ENCODE measurements at places on chromosomes 4 and X.

DNA sequence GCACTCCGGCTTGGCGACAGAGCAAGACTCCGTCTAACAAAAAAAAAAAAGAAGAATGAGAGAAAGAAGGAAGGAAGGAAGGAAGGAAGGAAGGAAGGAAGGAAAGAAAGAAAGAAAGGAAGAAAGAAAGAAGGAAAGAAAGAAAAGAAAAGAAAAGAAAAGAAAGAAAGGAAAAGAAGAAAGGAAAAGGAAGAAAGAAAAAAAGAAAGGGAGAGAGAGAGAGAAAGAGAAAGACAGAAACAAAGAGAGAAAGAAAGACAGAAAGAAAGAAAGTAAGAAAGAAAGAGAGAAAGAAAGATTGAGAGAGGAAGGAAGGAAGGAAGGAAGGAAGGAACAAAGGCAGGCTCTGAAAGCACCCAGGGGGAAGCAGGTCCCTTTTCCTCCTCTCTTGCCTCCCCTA is 336.6 kb upstream of the GATB start:
- DNase-seq = no peak

DNA sequence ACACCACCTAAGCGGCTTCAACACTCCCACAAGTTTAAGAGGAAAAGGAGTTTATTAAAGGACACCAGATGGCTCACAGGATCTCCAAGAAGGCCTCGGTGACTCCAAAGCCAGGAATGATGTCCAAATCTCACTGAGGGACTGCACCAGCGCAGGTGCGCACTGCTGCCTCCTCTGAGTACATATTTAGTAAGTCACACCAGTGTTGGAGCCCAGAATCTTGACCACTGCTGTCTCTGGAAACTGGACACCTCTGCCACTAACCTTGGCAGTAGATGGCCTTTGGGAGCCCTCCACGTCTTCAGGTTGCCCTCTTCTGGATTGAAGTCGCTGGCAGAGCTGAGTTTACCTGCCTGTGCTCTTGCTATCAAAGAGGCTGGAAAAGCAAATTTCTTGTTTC is 10.1 kb upstream of the RS1 start:
- DNase-seq = no peak

GRCh38 chrX:40331762-40332161 is 234.0 kb upstream of the BCOR start:
- no peak for DNase-seq

DNA sequence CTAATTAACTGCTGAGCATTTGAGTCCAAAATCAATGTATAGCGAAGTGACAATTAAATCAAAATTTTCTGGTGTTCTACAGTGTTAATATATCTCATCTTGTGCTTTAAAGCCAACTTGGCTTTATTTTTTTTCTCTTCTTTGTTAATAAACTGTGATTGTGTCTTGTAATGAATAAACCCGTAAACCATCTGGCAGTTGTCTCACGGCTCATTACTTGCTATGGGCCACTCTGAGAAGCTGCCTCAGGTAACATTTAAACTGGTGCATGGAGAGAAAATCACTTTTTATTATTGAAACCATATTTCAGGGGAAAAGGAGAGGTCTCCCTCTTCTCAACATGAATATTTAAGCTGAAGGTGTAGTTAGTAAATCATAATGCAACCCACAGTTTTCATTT is 694.0 kb downstream of the KCTD8 start:
- DNase-seq = no peak

GRCh38 chrX:56763556-56764152 is 34.6 kb downstream of the NBDY start:
- DNase-seq = no peak

DNA sequence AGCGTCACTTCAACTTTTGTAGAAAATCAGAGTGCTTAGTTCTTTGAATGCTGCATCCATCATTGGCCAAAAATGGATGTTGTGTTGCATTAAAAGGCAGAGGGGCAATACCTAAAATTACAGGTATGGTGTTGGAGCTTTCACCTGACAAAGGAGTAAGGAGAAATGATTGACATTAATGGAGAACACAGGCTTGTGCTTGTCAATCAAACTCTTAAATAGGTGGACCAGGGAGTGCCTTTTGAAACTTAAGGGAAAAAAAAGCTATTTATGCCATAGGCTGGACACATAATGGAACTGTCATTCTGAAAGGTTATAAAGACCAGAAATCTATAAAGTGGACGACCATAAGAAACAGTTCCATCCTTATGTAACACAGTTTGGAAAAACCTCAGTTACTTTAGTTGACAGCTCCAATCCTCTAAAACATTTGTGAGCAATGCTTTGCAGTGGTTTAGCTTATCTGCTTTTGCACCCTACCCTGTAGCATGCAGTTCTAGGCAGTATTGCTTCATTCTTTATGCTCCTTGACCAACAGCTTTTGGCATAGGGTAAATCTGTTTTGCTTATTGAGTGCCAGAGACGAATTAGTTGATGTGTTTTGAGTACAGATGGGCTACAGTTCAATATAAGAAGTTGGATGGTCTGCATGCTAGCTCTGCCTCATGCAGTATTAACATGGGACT is 2.4 kb downstream of the HADH start:
- DNase-seq = no peak

GRCh38 chr4:89119166-89119565 is 7.8 kb downstream of the TIGD2 start:
- DNase-seq = no peak

GRCh38 chr4:160353548-160353947 is 1250.7 kb downstream of the RAPGEF2 start:
- DNase-seq = no peak

DNA sequence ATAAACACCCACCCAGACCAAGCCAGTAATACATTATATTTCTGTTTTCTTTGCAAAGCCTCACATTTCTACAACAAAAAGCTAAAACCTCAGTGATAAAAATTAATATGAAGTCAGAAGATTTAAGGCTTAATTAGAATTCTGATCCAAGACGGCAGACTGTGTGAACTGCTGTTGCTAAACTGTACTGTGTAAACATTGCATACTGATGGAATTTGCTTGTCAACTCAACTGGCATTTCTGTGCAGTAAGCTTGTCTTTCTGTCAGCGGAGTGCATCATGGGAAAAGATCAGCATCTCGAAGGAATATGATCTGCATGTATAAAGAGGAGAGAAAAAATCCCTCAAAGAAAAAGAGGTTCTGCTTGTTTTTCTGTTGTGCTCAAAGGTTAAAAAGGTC is 69.4 kb upstream of the SPANXB1 start:
- no peak for DNase-seq

GRCh38 chr4:163107754-163108153 is 58.9 kb downstream of the NAF1 start:
- DNase-seq = no peak
